ENCODE measurements at places on chromosomes 7 and 10. TPM values are rescaled to one million over a fixed set of nuclear protein-coding genes. Genes with fewer than 3 reads are reported as not detected.

The LIPM gene
- total RNA-seq, result not detected

The SEMA3A gene
- total RNA-seq, result 1.3 TPM

The C10orf67 gene
- total RNA-seq, result not detected

The EVX1 gene
- total RNA-seq, result not detected

The SPAM1 gene
- total RNA-seq, result not detected

The MRPS33 gene
- total RNA-seq, result 35.5 TPM

The LIPK gene
- not detected for total RNA-seq

The TMEM213 gene
- not detected for total RNA-seq

The SEC61G gene
- 142 TPM for total RNA-seq

The ELAPOR2 gene
- total RNA-seq, result 4.7 TPM

The TYW1 gene
- total RNA-seq, result 37.3 TPM

The CLEC5A gene
- total RNA-seq, result not detected

The RTKN2 gene
- 1.5 TPM for total RNA-seq

The BHLHA15 gene
- 9.9 TPM for total RNA-seq

The SLC29A4 gene
- total RNA-seq, result 3.2 TPM

The LRRC17 gene
- 3.2 TPM for total RNA-seq

The NPTX2 gene
- 4.2 TPM for total RNA-seq

The THSD7A gene
- 1.5 TPM for total RNA-seq

The PRR15 gene
- 23.1 TPM for total RNA-seq

The MBL2 gene
- total RNA-seq, result not detected

The AGAP6 gene
- total RNA-seq, result 20.8 TPM

The OR13A1 gene
- not detected for total RNA-seq

The SLC18A2 gene
- 0.67 TPM for total RNA-seq

The ITGA8 gene
- 2.4 TPM for total RNA-seq

The IL6 gene
- 5.0 TPM for total RNA-seq

The VPS26A gene
- 29.4 TPM for total RNA-seq

The KLF14 gene
- total RNA-seq, result not detected

The AFAP1L2 gene
- total RNA-seq, result 9.1 TPM

The IQCE gene
- total RNA-seq, result 89.1 TPM

The LIPN gene
- not detected for total RNA-seq

The SKIDA1 gene
- total RNA-seq, result not detected

The FHIP2A gene
- 21.9 TPM for total RNA-seq

The MSS51 gene
- total RNA-seq, result 3.3 TPM

The ADAM22 gene
- total RNA-seq, result 2.0 TPM

The RPEL1 gene
- not detected for total RNA-seq

The TAS2R3 gene
- 6.6 TPM for total RNA-seq

The SCIN gene
- total RNA-seq, result 197 TPM

The MUC3A gene
- 85.8 TPM for total RNA-seq

The GIMAP6 gene
- total RNA-seq, result 7.0 TPM

The SLC18A3 gene
- total RNA-seq, result not detected

The PNLIPRP1 gene
- total RNA-seq, result not detected

The NPY4R2 gene
- not detected for total RNA-seq

The R3HCC1L gene
- 16.4 TPM for total RNA-seq

The IL15RA gene
- total RNA-seq, result 38.0 TPM

The OIT3 gene
- total RNA-seq, result not detected

The LRGUK gene
- total RNA-seq, result 1.4 TPM

The BAMBI gene
- 10.7 TPM for total RNA-seq

The LRIT2 gene
- total RNA-seq, result not detected

The RGS10 gene
- total RNA-seq, result 63.5 TPM

The TMEM254 gene
- total RNA-seq, result 24.0 TPM

The MACC1 gene
- total RNA-seq, result 69.0 TPM

The LLCFC1 gene
- not detected for total RNA-seq

The ADD3 gene
- 336 TPM for total RNA-seq

The TTYH3 gene
- 61.8 TPM for total RNA-seq

Measured in Peyer's patch (tissue), 4 donors.